ENCODE measurements at places on chromosomes 7 and 10.

- no peak for DNase-seq
Measured at GRCh38 chr10:88534072-88534665, 48.9 kb downstream of the RNLS start.

- peak; percentile 94 for DNase-seq
Measured at GRCh38 chr10:102729029-102730026, 14.4 kb upstream of the WBP1L start.

GRCh38 chr7:112058686-112059085 lies 147.5 kb downstream of the DOCK4 start:
- DNase-seq: no peak

DNA sequence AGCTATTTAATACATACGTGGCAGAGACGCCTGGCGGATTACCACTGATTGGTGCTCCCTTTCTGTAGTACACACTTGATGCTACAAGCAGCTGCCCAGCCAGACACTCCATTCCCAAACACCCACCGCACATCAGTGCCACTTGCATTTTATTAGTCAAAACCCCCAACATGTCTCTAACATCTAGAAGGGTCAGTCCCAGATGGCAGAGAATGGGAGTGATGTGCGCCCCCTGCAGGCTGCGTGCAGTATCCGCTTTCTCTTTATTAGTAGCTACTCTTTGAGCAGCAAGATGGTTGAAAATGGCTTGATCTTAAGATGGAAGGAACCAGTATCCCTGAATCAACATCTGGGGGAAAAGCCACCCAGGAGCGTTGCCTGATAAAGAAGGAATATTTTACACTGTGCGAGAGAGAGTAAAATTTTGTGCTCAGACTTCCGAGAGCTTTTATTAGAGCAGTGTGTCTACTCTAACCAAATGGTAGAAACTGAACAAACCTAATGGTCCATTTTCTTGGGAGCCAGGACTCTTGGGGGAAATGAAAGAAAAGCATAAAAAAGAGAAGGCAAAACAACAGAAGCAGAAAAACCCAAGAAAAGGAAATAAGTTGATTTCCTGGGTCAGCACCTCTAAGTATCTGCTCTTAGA lies 78.3 kb downstream of the ST8SIA6 start:
- peak; percentile 80 for DNase-seq

GRCh38 chr7:1993031-1993695 lies 239.6 kb downstream of the MAD1L1 start:
- no peak for DNase-seq

- no peak for DNase-seq
Measured at GRCh38 chr7:31263338-31263737, 77.2 kb downstream of the NEUROD6 start.

DNA sequence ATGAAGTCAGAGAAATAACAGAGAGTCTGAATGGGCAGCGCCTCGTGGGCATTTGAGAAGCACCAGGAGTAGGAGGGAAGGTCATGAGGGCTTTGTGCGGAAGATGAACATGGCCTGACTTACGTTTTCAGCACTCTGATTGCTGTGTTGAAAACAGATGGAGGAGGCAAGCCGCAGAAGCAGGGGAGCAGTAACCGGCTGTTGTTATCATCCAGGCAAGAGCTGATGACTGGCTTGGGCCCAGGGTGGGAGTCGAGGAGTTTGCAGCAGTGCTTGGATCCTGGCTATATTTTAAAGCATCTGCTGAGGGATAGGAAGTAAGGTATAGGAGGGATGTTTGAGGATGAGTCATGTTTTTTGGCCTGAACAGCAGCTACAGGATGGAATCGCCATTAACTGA lies 12.7 kb upstream of the PDLIM1 start:
- no peak for DNase-seq

GRCh38 chr7:79828866-79829265 lies 305.8 kb upstream of the GNAI1 start:
- no peak for DNase-seq

DNA sequence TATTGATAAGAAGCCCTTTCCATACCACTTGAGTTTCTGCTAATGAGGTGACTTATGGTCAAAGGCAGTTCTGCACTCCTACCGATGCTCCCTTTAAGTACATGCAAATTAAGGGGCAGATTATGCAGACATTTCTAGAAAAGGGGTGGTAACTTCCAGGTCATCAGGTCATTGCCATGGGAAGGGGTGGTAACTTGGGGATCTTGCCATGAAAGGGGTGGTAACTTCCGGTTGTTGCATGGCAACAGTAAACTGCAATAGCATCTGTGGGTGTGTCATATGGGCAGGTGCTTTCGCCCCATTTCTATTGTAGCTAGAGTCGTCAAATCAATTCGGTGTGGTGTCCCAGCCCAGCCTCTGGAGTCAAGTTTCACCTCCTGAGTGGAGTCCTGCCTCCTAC lies 150.9 kb downstream of the UBE2H start:
- DNase-seq: peak; percentile 21

DNA sequence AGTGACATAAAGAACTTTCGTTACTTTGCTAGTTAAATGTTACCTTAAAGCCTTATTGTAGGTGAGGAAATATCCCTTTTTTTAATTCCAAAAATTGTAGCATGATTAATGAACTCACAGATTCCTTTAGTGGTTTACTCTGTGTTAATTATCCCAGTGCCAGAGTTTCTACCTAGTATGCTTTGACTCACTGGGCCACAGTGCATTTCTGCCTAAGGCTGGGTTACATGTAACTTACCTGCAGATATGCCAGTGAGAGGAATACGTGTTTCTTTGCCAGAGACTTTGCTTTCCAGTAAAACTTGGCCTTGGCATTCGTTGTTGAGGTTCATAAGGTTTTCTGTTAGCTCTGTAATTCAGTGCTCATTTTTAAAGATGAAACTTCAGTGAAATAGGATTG lies 380.8 kb upstream of the LRGUK start:
- no peak for DNase-seq

DNA sequence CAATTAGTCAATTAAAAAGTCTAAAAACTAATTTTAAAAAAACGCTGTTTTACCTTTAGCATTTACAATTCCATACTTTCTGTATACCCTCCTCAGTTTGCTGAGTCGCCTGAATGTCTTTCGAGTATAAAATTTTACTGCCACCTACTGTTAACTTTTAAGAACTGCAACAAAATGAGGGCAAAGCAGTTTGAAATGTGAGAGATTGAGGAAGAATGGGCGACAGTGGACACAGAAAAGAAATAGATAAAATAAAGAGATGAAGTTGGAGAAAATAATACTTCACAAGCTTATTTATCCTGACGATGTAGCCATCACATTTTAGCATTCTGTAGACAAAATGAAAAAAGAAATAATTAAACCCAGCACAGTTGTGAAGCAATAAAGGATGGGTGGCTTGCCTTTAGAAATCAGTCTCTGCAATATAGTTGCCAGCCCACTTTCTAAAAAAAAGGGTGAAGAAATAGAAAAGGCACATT lies 110.8 kb upstream of the PTN start:
- no peak for DNase-seq

DNA sequence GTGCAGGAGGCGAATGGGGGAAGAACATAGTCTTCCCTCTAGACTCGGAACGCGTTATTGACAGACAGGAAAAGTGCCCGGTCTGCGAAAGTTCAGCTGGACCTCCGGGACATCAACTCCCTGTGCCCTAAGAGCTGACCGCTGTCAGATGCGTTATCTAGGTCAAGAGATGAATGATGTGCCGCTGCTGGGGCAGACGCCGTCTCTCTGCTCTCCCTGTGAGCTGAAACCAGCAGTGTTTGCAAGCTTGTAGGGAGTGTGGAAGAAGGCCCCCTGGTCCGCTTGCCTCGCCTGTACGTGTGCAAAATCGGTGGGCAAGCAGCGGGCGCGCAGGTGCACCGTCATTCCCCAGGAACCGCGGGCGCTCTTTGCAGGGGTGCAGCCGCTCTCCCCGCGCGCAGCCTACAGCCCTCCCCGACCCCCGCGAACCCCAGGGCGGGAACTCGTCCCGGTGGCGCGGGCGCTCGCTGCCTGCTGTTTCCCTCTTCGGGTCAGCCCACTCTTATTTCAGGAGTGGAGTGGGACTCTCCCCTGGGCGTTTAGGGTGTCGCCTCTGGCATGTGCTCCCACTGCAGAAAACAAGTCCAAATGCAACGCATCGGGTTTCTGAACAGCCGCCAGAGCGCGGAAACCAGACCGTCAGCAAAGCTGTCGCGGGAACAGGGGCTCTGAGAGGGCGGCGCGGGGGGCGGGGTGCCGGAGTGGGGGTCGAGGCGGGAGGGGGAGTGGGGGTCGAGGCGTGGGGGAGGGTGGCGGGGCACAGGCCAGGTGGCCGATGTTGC lies 1.8 kb upstream of the PFKFB3 start:
- peak; percentile 38 for DNase-seq

DNA sequence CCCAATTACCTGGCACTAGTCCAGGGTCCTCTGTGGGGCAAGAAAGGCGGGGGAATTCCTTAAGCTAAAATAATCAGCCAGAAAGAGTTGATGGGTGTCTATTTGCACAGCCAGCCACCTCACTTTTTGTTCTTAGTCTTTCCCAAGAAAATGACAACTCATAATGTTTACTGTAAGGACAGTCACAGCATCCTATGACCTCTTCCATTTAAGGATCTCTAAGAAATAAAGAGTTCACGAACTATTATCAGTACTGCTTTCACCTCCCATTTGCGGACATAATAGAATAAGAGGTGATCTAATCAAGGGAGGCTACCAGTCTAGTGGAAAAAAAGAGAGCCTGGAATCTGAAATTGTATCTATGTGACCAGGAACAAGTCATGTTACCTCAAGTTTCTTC lies 72.4 kb upstream of the LRRC17 start:
- no peak for DNase-seq

DNA sequence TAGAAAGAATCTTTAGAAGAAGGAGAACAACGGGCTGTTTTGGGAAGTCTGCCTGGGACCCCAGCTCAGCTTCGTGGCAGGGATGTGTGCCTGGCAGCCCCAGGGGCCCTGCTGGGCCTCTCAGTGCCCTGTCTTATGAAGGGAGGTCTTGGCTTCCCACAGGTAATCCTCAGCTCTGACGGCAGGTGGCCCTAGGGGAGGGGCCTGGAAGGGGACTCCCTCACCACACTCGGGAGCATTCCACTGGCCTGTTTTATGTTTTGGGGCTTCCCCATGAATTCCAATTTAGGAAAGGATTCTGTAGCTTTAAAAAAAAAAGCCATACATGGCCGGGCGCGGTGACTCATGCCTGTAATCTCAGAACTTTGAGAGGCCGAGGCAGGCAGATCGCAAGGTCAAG lies 3.0 kb upstream of the DMBT1 start:
- peak; percentile 30 for DNase-seq

DNA sequence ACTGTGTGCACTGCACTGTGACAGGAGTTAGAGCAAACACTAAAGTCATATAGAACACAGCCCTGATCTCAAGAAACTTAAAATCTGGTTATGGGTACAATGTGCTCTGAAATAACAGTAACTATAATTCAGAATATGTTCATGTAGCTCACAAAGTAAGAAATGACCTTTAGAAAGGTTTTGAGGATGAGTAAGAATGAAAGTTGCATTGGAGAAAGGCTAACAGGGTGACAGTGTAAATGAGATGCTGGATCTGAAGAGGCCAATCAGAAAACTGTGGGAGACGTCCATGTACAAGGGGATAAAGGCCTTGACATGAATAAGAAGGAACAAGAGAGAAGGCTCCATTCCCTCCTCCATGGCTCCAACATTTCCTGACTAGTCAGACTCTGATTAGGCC lies 124.7 kb downstream of the GRM3 start:
- DNase-seq: no peak

GRCh38 chr7:69204943-69205342 lies 393.3 kb upstream of the AUTS2 start:
- DNase-seq: no peak

- no peak for DNase-seq
Measured at GRCh38 chr7:51026341-51026740, 243.6 kb upstream of the GRB10 start.

DNA sequence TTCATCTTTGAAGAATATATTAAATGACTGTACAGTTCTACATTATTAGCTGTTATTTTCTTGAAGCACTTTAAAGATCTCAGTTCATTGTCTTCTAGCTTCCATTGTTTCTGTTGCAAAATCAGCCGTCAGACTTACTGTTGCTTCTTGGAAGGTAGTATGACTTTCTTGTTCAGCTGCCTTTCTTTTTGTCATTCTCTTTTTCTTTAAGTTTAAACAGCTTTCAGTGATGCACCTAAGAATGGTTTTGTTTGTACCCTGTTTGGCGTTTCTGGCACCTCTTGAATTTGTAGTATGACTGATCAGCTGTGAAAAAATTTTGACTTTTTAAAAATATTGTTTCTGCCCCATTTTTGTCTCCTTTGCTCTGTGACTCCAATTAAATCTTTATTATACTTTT lies 9.3 kb downstream of the MKLN1 start:
- DNase-seq: no peak

- DNase-seq: peak; percentile 24
Measured at GRCh38 chr7:23490357-23491135, 20.3 kb upstream of the IGF2BP3 start.

DNA sequence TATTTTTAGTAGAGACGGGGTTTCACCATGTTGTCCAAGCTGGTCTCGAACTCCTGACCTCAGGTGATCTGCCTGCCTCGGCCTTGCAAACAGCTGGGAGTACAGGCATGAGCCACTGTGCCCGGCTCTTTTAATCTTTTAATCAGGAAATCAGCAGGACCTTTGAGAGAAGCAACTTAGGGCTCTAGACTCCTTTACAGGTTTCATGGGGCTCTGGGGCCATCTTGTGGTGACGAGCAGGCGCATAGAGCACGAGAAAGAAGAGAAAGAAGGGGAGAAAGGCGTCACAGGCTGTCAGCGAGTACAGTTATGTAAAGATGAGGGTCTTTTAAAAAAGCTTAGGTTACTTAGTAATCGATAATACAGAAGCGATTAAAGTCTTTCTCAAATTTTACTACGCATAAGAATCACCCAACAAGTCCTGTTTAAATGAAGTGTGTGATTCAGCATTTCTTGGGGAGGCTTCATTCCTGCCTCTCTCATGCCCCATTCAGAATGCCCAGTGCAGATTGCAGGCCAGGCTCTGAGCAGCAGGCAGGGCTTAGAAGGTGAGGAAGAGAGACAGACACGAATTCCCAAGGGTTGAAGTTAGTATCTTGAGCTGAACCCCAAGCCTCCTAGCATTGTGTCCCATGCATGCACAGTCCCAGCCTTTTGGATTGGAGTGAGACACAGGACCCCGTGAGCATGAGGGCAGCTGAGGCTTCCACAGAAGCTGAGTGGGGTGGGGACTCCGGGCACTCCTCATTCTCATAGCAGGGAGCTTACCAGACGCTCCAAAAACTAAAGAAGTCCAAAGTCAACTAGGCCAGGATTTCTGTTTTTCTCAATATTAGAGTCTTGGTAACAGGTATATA lies 23.6 kb upstream of the PFKP start:
- DNase-seq: peak; percentile 71

- DNase-seq: no peak
Measured at GRCh38 chr10:117135480-117136140, 2.5 kb downstream of the VAX1 start.

DNA sequence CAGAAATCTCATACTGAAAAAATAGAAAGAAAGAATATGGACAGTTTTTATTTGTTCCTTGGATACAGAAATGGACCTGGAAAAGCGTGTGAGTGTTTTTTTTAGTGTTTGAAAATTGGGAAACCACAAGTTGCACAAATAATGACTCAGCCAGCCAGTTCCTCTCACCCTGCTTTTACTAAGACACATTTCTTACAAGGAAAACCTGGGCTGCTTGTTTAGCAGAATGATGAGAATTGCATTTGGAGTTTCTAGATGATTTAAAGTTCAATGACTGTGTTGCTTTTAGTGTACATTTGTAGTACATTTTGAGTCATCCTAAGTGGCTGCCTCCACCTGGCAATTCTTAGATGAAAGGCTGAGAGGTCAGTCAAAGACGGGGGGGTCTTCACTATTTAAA lies 218.7 kb downstream of the ABCA13 start:
- DNase-seq: no peak
